ENCODE measurements at places on chromosomes 2 and 18.

- no peak for DNase-seq
Observed at GRCh38 chr2:11786592-11786991, 40.2 kb downstream of the LPIN1 start.

GRCh38 chr2:218631837-218632236 lies 24.1 kb downstream of the PLCD4 start:
- DNase-seq = no peak

DNA sequence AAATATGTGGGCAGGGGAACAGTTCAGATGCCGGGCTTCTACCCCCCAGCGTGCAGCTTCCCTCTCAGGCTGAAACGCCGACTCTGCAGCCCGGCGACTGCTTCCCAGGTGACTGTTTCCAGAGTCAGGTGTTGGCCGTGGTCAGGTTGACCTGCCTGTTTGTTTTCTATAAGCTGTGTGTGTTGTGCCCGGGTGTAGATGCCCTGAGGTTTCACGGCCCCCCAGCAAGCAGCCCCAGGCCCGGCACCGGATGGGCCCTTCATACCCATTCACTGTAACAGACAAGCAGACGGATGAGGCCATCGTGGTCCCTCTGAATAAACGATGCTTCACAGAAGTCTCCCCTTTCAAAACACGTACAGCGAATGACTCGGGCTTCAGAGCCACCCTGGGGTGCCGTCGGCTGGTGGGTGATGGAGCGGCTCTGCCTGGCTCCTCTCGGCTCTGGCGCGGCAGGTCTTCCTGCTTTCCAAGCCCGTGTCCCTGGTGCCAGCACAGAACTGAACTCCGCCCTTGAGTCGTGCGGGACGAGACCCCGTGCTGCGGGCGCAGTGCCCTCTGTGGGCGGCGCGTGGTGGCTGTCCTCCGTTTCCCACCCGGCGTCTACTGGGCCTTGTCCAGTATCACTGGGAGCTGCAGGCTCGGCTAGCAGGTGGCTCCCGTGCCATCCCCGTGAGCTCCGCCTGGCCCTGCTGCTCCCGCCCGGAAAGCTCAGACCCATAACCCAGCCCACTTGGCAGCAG lies 15.0 kb upstream of the KCNG2 start:
- no peak for DNase-seq

GRCh38 chr2:23235292-23235691 lies 149.7 kb upstream of the KLHL29 start:
- no peak for DNase-seq

DNA sequence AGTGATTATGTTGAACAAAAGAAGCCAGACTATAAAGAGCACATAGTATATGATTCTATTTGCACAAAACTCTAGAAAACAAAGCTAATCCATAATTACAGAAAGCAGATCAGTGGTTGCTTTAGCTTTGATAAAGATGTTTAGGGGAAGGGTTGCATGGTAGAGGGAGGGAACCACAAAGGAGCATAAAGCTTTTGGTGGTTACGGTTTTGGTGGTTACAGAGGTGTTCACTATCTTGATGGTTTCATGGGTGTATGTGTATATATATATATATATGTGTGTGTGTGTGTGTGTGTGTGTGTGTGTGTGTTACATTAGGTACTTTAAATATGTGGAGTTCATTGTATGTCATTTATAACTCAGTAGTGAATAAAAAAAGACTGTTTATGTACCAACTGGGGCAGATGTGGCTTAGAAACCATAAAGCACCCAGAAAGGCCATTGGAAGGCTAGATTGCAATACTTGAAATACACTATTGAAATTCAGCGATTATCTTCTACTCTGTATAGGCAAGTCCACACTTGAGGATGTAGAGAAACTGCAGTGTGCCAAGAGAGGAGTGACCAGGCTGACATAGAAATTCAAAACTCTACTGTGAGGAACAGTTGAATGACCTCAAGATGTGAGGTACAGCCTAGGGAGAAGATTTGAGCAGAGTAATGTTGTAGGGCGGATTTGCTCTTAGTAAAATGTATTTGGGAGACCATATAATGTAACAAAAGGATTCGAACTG lies 60.6 kb downstream of the CAB39 start:
- no peak for DNase-seq

GRCh38 chr18:966759-967576 lies 62.3 kb downstream of the ADCYAP1 start:
- no peak for DNase-seq

- DNase-seq = no peak
Observed at GRCh38 chr2:96423291-96423690, 81.9 kb downstream of the NEURL3 start.

GRCh38 chr2:178043266-178043665 lies 29.3 kb downstream of the PDE11A start:
- DNase-seq = no peak

DNA sequence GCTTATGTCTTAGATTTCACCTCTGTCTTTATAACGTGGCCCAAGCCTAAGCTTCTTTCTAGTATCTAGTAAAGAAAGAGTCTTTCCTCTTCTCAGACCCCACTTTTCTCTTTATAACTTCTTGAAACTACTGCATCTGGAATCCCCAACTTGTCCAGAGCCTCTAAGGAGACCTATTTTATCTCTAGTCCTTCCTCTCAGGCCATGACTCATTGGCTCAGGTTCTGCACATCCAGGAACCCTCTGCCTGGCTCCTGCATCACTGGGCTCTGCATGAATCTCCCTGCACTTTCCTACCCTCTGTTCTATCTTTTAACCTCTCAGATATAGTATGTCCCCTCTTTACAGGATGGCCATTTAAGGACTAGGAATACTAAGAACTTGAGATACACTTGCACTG lies 124.7 kb downstream of the DNAH6 start:
- no peak for DNase-seq

DNA sequence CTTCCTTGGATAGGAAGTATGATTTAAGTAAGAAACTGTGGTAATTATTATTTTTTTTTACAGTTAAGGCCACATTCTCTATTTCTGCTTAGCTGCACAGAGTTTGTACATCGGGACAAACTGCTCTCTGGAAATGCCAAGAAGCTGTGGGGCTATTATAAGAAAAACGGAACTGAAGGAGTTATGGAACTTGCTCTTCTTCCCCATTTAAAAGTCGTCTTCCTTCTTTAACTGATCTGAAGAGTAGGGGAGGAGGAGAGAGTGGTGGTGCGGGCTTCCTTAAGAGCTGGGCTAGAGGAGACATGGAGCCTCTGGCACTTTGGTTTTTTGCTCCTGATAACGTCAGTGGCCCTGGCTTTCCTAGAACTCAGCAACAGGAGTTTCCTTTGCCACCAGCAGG lies 54.4 kb downstream of the RAB31 start:
- DNase-seq = no peak

- DNase-seq = no peak
Observed at GRCh38 chr2:169291517-169291916, 70.8 kb downstream of the LRP2 start.

- no peak for DNase-seq
Observed at GRCh38 chr2:23647563-23647962, 262.6 kb downstream of the KLHL29 start.

DNA sequence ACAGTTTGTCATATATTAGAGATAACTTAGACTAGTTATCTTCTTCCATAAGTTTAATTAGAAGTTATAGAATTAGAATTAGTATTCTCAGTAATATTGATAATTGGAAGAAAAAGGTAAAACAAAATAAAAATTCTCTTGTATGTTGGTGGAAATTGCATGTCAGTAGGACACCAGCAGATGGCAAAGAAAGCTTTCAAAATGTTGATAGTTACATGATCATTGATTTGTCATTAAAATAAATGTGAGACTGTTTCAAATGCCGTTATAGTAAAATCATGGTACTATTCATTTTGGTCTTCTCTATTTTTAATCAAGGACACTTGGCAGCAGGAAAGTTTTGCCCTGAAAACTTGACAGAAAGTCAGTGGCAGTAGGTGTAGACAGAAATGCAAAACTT lies 270.2 kb downstream of the TGIF1 start:
- no peak for DNase-seq

GRCh38 chr2:160305081-160305750 lies 105.1 kb upstream of the ITGB6 start:
- no peak for DNase-seq

DNA sequence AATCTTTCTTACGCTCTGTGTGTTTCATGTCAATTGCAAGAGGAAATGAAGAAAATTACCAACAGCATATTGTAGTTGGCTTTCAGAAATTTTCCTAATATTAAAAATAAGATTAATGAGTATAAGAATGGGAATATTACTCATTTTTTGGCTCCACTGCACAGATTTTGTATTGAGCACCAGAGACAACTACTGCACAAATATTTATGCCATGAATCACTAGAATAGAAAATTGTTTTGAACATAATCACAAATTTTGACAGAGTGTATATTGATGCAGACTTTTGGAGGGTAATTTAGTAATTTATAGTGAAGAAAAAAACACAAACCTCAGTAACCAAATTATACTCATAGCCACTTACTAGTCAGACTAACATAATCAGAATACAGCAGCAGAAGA lies 118.3 kb downstream of the DOK6 start:
- DNase-seq = no peak

DNA sequence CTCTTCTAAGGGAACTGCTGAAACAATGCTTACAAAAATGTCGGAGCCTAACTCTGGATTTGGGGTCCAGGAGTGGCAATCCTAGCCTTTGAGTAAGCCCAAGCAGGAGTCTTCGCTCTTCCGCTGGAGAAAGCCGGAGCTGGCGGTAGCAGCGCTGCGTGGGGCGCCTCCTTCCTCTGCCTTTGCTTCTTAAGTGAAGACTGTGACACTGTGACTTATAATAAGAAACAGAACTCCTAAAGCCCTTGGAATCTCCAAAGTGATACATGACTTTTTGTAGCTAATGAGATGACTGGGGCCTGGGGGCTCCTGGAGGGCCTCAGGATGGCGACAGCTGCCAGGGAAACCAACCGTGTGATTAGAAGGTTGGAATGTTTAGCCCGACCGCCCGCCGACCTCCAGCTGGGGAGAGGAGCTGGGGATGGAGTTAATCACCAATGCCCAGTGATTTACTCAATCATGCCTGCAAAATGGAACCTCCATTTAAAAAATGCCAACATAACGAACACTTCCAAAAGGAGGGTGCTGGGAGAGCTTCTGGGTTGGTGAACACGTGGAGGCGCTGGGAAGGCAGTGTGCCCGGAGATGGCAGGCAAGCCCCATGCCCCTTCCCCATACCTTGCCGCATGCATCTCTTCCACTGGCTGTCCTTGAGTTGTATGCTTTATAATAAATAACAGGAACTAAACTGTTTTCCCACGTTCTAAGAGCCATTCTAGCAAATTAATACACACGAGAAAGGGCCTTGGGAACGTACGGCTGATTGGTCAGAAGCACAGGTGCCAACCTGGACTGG lies 29.0 kb upstream of the MAL start:
- no peak for DNase-seq

DNA sequence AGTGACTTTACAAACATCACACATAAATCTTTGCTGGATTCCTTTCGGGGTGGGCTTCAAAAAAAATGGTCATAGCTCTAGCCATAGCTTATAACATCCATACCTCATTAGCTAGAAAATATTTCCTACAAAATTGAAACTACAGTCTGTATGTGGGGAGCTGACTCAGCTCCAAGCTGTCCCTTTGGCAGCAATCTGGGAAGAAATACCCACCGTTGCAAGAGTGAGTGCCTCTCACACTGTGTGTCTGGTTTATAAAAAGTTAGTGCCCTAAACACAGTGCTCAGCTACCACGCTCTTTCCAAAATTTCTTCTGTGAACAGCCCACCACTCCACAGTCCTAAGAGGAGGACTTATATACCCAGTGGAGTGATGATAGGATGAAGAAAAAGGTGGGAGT lies 170.1 kb downstream of the RBM43 start:
- DNase-seq = no peak

- DNase-seq = no peak
Observed at GRCh38 chr2:8452296-8452695, 229.6 kb upstream of the ID2 start.

- DNase-seq = no peak
Observed at GRCh38 chr2:225842939-225843338, 443.4 kb downstream of the NYAP2 start.

- no peak for DNase-seq
Observed at GRCh38 chr2:42340045-42340937, 20.7 kb downstream of the COX7A2L start.

GRCh38 chr2:19035238-19035637 lies 323.2 kb downstream of the OSR1 start:
- no peak for DNase-seq

GRCh38 chr2:208077276-208077675 lies 47.0 kb downstream of the CRYGD start:
- DNase-seq = no peak

DNA sequence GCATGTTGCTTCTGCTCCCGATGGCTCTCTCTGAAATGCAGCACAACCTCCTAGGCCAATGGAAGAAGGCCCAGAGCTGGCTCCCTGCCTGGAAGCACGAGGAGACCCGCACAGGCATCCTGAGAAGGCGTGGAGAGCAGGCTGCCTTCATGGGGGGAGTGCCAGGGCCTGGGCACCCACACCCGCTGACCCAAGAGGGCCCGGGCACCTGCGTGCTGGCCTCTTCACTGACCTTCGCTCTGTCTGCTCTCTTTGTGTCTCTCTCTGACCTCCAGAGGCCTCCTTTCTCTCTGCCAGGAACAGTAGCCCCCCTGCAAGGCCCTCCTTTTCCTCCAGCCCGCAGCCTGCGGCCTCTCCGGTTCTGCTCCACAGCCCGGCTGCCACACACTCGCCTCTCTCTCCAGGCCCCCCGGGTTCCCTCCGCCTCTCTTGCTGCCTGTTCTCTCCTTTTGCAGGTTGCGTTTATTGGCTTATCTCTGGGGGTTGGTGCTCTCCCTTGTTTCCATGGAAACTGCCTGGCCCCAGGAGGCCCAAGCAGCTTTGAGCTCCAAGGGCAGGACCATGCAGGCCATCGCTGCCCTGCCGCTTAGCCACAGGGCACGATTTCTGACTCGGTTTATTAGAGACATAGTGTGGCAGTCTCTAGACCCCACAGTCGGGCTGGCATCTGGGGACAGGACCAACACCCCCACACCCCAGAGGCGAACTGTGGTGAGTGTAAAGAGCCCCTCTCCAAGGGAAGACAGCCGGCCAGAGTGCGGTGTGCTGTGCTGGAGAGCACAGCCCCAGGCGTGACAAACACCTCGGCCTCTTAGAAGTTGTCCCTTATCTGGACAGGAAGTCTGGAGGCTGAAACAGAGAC lies 1.7 kb downstream of the MZT2B start:
- no peak for DNase-seq

- peak; percentile 31 for DNase-seq
Observed at GRCh38 chr18:76449111-76449453, 46.0 kb downstream of the ZNF516 start.

GRCh38 chr2:85174943-85175342 lies 41.8 kb downstream of the TCF7L1 start:
- DNase-seq = no peak

GRCh38 chr2:216210701-216211540 lies 101.8 kb downstream of the XRCC5 start:
- DNase-seq = no peak

- DNase-seq = no peak
Observed at GRCh38 chr2:187215532-187216240, 232.4 kb downstream of the CALCRL start.

- DNase-seq = no peak
Observed at GRCh38 chr2:17835516-17835915, 19.3 kb downstream of the MSGN1 start.

GRCh38 chr18:54947091-54947490 lies 12.2 kb downstream of the CCDC68 start:
- DNase-seq = no peak

All from left forelimb (tissue), 1 donor.